Naive thymus-derived CD8-positive, alpha-beta T cell (primary cell): ENCODE measurements at places on chromosomes 6 and 20. TPM values are rescaled to one million over a fixed set of nuclear protein-coding genes. Genes with fewer than 3 reads are reported as not detected.
A peak's percentile ranks its signal among the peaks of the same experiment; 100 is the strongest.

Gene DZANK1
- 0.87 TPM for polyA plus RNA-seq

DNA sequence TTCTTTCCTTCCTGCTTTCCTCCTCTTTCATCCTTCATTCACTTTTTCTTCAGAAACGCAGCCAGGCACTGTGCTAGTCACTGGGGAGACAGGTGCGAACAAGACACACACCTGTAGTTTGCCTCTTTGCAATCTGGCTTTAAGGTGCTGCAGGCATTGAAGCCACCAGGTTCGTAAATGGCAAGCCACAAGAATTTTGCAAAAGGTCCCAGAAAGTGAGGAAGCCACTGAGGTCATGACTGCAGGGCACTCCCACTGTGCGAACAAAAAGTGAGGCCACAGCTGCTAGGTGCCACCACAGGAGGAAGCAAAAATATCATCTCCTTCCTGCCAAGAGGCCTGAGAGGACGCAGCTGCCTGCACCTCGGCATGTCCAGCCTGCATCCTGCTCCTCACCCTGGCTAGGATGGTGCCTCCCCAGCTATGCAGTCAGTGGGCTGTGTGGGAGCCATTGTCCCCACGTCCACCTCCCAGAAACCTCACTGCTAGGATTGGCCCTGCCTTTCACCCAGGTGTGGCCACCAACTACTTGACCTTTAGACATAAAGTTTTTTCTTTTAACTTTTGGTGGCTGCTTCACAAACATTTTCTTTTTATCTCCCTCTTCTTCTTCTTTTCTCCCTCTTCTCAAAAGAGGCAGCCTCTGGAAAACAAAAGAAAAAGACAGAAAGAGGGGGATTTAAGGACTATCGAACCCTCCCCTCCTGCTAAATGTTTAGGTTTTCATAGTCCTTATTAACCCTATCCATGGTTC lies 230.8 kb downstream of the BCAS1 start:
- peak overlapping the region; percentile 99 for H3K27ac ChIP-seq
- H3K27me3 ChIP-seq = no peaks in the 10 kb centered on the region
- peak overlapping the region; percentile 83 for H3K4me3 ChIP-seq
- peaks cover 21% of the 10 kb centered on the region for H3K4me1 ChIP-seq

DNA sequence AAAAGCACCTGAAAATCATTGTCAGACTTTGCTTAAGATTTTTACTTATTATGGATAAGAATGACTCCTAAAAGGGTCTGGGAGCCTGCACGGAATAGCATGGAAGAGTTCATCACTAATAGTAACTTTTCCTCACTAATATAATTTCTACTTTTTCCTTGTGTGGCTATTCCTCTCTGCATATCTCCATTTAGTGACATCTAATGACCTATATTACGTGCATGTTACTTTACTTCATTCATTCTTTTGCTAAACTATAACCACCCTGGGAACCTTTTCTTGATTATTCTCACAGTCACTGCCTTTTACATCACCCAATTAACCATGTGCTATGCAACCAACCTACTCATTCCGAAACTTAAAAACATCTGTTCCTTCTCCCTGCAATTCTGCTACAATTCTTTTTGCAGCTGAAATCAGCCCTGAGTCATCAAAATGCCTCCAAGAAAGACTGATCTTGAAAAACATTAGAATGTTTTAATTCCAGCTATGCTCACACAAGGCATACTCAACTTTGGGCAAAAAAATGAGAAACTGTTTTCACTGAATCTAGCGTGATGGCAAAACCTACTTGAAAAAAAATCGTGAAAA lies 313.3 kb downstream of the RNGTT start:
- no peak overlapping the region for H3K27ac ChIP-seq
- H3K4me3 ChIP-seq = no peak overlapping the region
- H3K27me3 ChIP-seq = no peaks in the 10 kb centered on the region
- H3K4me1 ChIP-seq = peaks cover 2% of the 10 kb centered on the region
- DNase-seq = no peak
- H3K36me3 ChIP-seq = peaks cover 13% of the 10 kb centered on the region

GRCh38 chr20:662277-663192 lies 9.5 kb upstream of the SRXN1 start:
- DNase-seq = no peak
- H3K36me3 ChIP-seq = no peaks in the 10 kb centered on the region
- H3K4me1 ChIP-seq = peaks cover 3% of the 10 kb centered on the region
- peaks cover 60% of the 10 kb centered on the region for H3K27me3 ChIP-seq

- H3K4me1 ChIP-seq = no peaks in the 10 kb centered on the region
- no peaks in the 10 kb centered on the region for H3K36me3 ChIP-seq
- H3K27me3 ChIP-seq = no peaks in the 10 kb centered on the region
- no peak overlapping the region for H3K27ac ChIP-seq
- no peak for DNase-seq
- H3K4me3 ChIP-seq = no peak overlapping the region
Observed at GRCh38 chr6:56079751-56080540, 167.4 kb downstream of the COL21A1 start.
